Chondrocyte (in vitro differentiated cells): ENCODE measurements at places on chromosomes 4 and X. TPM values are rescaled to one million over a fixed set of nuclear protein-coding genes. Genes with fewer than 3 reads are reported as not detected.

DNA sequence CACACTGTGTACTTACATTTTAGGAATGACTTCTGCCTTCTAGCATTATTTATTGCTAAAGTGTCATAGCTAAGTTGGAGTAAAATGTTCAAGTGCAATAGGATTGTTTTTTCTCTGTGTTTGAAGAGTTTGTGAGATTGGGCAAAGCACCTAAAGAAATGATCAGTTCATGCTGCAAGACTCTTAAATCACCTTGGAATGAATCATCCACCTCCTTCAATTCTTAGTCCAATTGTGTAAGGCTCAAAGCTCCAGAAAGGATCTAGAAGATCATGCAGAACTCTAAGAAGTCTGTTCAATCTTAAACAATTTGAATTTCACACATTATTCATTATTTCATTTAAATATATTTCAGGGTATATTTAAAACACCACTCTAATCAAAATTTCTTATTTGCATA is 137.1 kb downstream of the AMELX start:
- no peaks in the 10 kb centered on the region for H3K36me3 ChIP-seq
- H3K4me1 ChIP-seq, result peaks cover 3% of the 10 kb centered on the region

GRCh38 chrX:129649268-129650182 is 5.2 kb downstream of the APLN start:
- no peak overlapping the region for H3K4me3 ChIP-seq
- DNase-seq, result no peak
- no peaks in the 10 kb centered on the region for H3K36me3 ChIP-seq
- peaks cover 20% of the 10 kb centered on the region for H3K27me3 ChIP-seq

DNA sequence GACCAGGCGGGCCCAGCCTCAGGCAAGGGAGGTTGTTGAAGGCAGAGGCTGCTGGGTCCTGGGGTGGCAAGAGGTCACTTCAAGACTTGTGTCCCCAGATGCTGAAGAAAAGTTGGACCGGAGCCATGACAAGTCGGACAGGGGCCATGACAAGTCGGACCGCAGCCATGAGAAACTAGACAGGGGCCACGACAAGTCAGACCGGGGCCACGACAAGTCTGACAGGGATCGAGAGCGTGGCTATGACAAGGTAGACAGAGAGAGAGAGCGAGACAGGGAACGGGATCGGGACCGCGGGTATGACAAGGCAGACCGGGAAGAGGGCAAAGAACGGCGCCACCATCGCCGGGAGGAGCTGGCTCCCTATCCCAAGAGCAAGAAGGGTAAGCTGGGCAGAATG is 4.4 kb downstream of the PQBP1 start:
- H3K27ac ChIP-seq, result no peak overlapping the region
- H3K27me3 ChIP-seq, result no peaks in the 10 kb centered on the region
- H3K4me1 ChIP-seq, result peaks cover 3% of the 10 kb centered on the region
- peak; percentile 82 for DNase-seq
- no peak overlapping the region for H3K4me3 ChIP-seq

DNA sequence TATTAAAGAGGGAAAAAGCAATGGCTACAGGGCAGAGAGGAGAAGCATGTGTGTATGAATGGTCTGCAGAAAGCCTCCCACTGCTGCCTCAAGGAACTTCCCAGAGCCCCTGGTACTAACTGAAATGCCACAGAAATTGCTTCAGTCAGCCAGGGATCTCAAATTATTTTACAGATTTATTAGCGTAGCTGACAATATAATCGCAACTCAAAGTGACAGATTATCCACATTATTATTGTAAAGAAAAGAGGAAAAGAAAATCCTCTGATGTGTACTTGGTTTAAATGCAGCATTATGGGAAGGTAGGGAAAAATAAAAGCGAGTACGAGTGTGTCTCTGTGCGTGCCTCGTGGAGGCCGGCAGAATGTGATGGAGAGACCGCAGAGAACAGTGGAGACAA is 202.7 kb downstream of the DCLK2 start:
- DNase-seq, result no peak
- H3K27me3 ChIP-seq, result no peaks in the 10 kb centered on the region
- peak overlapping the region; percentile 85 for H3K27ac ChIP-seq
- H3K4me3 ChIP-seq, result no peak overlapping the region
- H3K36me3 ChIP-seq, result peaks cover 10% of the 10 kb centered on the region

DNA sequence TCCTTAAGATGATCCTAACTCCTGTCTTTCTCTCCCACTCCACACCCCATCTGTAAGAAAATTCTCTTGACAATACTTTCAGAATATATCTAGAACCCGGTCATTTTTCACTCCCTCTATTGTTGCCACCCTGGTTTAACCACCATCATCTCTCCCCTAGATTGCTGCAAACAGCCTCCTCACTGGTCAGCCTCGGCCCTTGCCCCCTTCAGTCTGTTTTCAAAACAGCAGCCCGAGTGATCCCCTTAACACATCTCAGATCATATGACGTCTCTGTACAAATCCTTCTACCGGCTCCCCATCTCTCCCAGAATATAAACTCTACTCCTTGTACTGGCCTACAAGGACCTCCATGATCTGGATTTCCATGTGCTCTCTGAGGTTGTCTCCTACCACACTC is 35.2 kb upstream of the F9 start:
- DNase-seq, result no peak
- no peaks in the 10 kb centered on the region for H3K27me3 ChIP-seq
- no peaks in the 10 kb centered on the region for H3K36me3 ChIP-seq
- H3K27ac ChIP-seq, result no peak overlapping the region
- H3K4me3 ChIP-seq, result no peak overlapping the region
- no peaks in the 10 kb centered on the region for H3K4me1 ChIP-seq

The PI4K2B gene
- 13.8 to 18.9 TPM (median 15.5 TPM) in 3 replicates for total RNA-seq

The EDA2R gene
- 3.0 to 4.2 TPM (median 3.6 TPM) in 3 replicates for total RNA-seq
